ENCODE measurements at places on chromosomes 1 and 21. TPM values are rescaled to one million over a fixed set of nuclear protein-coding genes. Genes with fewer than 3 reads are reported as not detected.
A peak's percentile ranks its signal among the peaks of the same experiment; 100 is the strongest.

GRCh38 chr1:180168786-180169639 is 14.3 kb downstream of the QSOX1 start:
- no peaks in the 10 kb centered on the region for H3K27me3 ChIP-seq
- no peaks in the 10 kb centered on the region for H3K36me3 ChIP-seq
- peaks cover 21% of the 10 kb centered on the region for H3K4me1 ChIP-seq
- peak; percentile 88 for DNase-seq
- H3K4me3 ChIP-seq, result no peak overlapping the region

DNA sequence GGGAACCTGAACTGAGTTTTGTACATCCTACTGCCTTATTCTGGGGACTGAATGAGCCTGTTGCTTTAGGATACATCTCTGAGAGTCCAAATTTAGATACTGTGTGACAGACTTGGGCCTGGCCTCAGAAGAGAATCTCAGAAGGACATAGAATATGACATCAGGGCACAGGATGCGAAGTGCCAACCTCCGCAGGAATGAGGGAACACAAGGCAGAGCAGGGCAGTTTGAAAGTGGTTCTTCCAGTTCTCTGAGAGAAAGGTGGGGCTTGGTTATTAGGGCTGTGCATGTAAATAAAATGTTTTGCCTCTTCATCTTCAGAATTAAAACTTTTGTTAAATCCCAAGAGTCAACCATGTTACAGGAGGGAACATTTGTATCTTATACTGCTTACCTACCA is 23.1 kb downstream of the TRAF5 start:
- DNase-seq, result no peak
- no peaks in the 10 kb centered on the region for H3K36me3 ChIP-seq
- H3K27ac ChIP-seq, result no peak overlapping the region
- peaks cover 9% of the 10 kb centered on the region for H3K4me1 ChIP-seq

DNA sequence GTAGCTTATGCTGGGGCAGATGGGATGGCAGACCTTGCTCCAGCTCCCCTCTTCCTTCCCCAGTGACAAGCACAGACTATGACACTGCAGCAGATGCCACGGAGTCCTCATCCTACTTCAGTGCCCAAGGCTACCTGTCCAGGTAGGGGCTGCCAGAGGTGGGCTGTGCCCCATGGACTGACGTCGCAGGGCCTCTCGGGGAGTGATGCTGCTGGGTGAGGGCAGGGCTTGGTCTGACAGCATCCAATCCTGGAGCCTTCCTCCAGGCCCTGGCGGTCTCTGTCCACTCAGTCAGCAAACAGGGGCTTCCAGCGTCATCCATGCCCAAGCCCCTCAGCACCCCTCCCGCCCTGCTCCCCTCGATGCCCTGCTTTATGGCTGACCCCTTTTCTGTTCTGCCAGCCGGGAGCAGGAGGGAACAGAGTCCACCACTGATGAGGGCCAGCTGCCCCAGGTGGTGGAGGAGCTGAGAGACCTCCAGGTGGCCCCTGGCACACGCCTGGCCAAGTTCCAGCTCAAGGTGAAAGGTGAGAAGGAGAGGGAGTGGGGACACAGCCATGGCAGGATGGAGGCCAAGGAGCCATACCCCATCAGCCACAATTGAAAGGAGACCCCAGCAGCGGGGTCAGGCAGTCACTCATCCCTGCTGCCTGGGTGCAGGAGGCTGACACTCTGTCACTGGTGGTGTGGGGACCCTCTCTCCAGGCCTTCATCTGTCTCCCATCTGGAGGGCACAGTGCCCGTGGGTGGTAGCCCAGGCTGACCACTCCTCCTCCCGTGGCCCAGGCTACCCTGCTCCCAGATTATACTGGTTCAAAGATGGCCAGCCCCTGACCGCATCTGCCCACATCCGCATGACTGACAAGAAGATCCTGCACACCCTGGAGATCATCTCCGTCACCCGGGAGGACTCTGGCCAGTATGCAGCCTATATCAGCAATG is 73.6 kb downstream of the TRIM11 start:
- DNase-seq, result no peak
- no peaks in the 10 kb centered on the region for H3K4me1 ChIP-seq
- no peak overlapping the region for H3K4me3 ChIP-seq
- H3K27ac ChIP-seq, result no peak overlapping the region

- H3K4me3 ChIP-seq, result no peak overlapping the region
- H3K27me3 ChIP-seq, result no peaks in the 10 kb centered on the region
- H3K27ac ChIP-seq, result no peak overlapping the region
- no peaks in the 10 kb centered on the region for H3K36me3 ChIP-seq
Observed at GRCh38 chr1:14366091-14367018, 232.1 kb upstream of the KAZN start.

The COL11A1 gene
- 19.2 TPM for total RNA-seq

The UFC1 gene
- total RNA-seq, result 41.4 TPM

The TMEM51 gene
- 5.2 TPM for total RNA-seq
